Panc1 (cell line): ENCODE measurements at places on chromosomes 3 and 15.

DNA sequence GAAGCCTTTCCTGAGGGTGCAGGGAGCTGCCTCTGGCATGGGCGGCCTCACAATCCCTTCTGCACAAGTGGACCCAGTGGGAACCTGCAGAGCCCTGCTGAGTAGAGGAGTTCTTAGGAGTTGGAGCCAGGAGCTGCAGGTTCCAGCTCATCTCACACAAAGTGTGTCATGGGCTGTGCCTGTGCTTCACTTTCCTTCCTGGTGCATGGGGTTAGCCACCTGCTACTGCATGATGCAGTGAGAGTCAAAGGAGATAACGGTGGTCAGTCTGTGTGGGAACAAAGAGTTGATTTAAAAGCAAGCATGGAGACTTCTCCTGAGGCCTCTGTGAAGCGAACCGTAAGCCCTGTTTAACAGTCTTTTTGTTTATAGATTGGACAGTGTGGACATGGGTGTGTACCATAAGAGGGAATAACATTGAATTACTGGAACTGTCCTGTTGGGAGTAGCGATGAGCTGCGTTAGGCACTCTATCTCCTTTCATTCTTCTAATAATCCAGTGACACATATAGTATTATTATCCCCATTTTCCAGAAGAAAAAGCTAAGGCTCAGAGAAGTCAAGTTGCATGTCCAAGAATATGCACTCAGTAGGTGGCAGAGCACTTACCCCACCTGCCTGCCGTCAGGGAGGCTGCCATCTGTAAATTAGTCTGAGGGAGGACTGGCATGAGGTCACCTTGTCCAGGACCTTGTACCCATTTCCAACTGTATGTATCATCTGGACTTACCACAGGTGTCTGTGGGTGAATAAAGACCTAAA lies 68.7 kb upstream of the PRR23C start:
- no peak for DNase-seq

- no peak for DNase-seq
Observed at GRCh38 chr3:108091498-108092250, 843 bp upstream of the CD47 start.

DNA sequence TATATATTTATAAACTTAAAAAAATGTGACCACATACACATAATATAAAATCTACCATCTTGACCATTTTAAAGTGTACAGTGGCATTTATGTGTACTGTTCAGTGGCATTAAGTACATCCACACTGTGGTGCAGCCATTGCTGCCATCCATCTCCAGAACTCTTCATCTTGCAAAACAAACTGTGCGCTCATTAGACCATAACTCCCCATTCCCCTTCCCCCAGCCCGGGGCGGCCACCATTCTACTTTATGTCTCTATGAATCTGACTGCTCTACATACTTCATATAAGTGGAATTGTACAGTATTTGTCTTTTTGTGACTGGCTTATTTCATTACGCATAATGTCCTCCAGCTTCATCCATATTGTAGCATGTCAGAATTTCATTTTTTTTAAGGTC lies 47.8 kb downstream of the CTXND1 start:
- no peak for DNase-seq

GRCh38 chr3:40615110-40615915 lies 90.6 kb downstream of the ZNF621 start:
- no peak for DNase-seq

- no peak for DNase-seq
Observed at GRCh38 chr3:120114376-120114775, 20.1 kb upstream of the GSK3B start.

DNA sequence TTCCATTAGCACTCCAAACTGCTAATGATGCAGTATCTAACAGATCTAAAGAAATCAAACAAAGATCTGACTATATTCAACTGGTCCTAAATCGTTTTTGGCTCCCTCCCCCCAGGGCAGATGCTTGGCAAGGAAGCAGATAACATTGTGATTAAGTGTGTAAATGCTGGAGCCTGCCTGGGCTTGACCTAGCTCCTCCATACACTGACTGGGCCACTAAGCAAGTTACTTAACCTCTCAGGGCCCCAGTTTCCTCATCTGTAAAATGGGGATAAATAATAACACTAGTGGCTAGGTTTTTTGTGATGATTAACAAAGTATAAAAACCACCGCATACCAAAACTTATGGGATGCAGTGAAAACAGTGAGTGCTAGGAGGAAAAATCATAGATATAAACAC lies 9.2 kb downstream of the EID1 start:
- no peak for DNase-seq

- DNase-seq = no peak
Observed at GRCh38 chr3:122451371-122451770, 35.5 kb upstream of the WDR5B start.

GRCh38 chr15:75732809-75733451 lies 20.3 kb upstream of the CSPG4 start:
- no peak for DNase-seq

DNA sequence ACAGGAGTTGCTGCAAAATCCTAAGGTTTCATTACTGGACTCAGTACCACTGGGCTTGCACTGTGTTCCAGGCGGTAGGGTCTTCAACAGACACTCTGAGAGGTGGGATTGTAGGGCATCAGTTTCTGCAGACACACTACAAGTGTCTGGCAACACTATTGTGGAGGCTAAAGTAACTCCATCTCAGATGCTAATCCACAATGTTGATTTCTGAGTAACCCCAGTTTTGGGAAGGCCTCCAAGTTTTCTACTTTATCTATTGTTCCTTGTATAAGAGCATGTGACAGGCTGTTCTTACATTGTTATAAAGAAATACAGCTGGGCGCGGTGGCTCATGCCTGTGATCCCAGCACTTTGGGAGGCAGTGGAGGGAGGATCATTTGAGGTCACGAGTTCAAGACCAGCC lies 2.5 kb upstream of the ABHD5 start:
- no peak for DNase-seq

DNA sequence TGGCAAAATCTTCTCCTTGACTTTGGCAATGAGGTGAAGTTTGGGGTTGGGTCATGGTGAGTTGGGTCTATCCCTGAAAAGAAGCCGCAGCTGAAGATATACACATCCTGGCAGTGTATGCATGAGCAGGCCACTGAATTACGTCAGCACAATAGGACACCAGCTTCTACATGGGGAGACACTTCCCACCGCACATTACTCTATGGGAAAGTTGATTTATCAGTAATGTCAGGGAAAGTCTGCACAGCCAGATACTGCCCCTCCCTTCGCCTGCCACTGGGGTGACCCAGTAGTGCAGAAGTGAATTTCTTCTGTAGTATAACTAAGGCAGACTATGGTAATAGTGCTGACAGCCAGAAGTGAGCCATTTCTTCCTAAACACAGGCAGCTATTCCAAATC lies 245.0 kb downstream of the NTRK3 start:
- no peak for DNase-seq

- no peak for DNase-seq
Observed at GRCh38 chr3:115233021-115233420, 85.9 kb upstream of the ZBTB20 start.

- no peak for DNase-seq
Observed at GRCh38 chr3:99696497-99696896, 58.1 kb downstream of the COL8A1 start.

GRCh38 chr3:12484983-12485327 lies 675 bp downstream of the TSEN2 start:
- no peak for DNase-seq

DNA sequence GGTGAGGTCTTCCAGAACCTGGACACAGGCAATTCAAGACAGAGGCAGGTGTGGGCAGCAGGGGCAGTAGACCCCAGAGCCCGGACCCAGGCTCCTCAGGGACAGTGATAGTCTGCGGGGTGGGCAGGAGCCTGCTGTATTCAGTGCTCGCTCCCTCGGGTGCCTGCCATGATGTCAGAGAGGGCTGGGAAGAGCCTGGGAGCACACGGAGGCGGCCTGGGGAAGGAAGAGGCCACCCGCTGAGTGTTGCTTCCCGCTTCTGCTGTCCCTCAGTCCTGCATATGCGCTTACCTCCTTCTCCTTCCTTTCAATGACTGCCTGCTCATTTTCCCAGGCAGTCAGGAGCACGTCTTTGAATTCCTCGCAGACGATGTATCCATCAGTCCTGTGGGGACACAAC lies 22.8 kb downstream of the TMEM43 start:
- DNase-seq = no peak

- no peak for DNase-seq
Observed at GRCh38 chr3:32457971-32458471, 44.6 kb downstream of the CMTM6 start.

- DNase-seq = no peak
Observed at GRCh38 chr15:83904107-83905040, 250.5 kb downstream of the ADAMTSL3 start.

GRCh38 chr15:54707805-54708752 lies 488.7 kb downstream of the RSL24D1 start:
- no peak for DNase-seq

DNA sequence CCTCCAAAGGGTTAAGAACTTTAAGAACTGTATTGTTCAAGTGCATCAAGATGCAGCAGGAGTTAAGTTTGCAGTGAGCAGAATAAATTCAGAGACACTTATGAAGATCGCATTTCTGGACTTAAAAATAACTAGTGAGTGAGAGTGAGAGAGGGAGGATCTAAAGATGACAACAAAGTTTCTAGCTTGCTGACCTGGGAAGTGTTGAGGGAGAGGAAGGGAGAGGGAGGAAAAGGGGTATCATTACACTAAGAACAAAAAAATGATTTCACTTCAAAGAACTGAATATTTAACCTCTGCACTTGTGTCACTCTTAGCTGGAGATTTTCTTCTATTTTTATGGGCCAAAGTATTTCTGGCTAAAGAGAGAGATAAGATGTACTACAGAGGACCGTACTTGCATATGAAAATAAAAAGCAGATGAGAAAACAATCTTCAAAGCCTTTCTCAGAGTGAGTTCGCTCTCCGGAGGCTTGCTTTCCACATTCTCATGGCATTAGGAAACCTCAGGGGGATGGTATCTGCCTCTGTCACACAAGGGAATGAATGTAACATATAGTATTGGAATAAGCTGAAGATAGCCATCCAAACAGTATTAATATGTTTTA lies 91.4 kb upstream of the TJP1 start:
- DNase-seq = no peak

DNA sequence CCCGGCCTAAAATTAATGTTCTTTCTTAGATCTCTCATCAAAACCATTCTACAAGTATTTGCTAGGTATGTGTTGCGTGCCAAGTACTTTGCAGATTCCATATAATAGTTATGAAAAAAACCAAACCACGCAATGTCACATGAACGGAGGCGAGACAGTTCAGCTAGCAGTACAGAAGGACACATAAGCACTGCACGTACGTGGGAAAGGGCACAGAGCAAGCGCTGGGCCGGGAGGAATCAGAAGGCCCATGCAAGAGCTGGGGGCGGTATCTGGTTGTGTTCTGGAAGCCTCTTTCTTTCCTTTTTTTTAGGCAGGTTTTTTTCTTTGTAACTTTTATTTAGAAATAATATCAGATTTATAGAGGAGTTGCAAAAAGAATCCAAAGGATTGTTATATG lies 11.3 kb downstream of the PDIA5 start:
- DNase-seq = no peak

GRCh38 chr15:63655683-63656372 lies 58.6 kb downstream of the FBXL22 start:
- DNase-seq = no peak

- no peak for DNase-seq
Observed at GRCh38 chr15:47507221-47507985, 209.9 kb upstream of the SEMA6D start.

GRCh38 chr3:141575879-141576743 lies 89.3 kb downstream of the RASA2 start:
- no peak for DNase-seq

- no peak for DNase-seq
Observed at GRCh38 chr3:42613462-42613861, 13.0 kb downstream of the NKTR start.

DNA sequence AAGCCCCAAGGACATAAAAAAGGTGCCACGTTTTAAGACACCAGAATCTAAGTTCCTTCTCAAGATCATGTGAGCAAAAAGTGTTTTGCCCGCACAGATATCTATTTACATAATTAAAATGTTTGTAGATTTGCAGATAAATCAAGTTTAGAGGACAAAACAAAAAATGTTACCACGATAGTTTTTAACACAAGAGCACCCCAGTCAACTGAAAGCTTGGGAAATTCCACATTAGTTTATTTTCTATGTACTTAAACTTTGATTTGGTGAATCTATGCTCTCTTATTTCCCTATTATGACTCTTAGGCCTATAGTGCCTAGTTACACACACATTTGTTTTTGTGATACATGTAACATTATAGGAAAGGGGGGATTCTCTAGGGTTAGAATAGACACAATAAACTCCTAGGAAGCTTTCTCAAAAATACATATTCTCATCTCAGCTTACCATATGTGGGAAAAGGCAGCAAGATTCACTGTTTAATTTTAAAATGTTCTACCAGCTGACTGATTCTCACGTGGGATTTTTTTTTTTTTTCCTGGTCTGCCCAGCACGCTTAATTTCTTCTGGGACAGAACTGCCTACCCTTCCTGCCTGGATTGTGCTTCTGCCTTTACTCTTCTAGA lies 8.4 kb upstream of the LEKR1 start:
- no peak for DNase-seq

GRCh38 chr3:34568766-34569165 lies 770.3 kb downstream of the PDCD6IP start:
- no peak for DNase-seq

- DNase-seq = no peak
Observed at GRCh38 chr3:56796202-56796601, 5.5 kb downstream of the ARHGEF3 start.

DNA sequence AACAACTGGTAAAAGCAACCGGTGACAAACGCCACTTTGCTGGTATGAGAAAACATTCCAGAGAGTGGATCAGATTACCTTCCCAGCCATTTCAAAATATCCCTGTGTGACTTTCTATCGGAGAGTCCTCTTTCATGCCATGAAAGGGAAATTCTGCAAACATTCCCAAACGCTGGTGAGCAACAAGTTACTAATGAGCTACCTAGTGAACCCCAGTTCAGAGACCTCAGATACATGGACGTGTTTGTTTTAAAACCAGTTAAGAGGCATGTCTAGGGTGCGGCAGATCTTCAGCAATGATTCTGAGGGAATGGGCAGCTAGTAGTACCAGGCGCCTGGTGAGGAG lies 418.2 kb upstream of the NR2F2 start:
- DNase-seq = no peak

DNA sequence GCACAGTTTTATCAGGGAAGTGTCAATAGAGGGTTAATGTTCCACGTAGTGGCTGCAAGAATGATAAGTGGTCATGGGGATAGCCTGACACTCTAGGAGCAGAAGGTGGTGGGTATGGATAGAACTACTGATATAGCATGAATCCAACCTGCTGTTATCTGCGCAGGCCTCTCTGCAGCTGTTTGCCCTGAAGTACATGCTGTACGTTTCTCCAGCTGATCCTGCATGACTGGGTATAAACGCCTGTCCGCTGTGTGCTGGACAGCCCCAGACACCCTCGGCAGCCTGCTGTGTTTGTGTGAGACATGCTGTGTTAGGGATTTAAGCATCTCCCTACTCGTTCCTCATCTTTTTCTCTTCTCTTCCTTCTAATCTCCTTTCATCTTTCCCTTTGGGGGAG lies 87.1 kb downstream of the LPP start:
- DNase-seq = no peak

- DNase-seq = no peak
Observed at GRCh38 chr15:68435966-68436365, 4.0 kb upstream of the ITGA11 start.

GRCh38 chr15:63405683-63406390 lies 24.2 kb upstream of the CA12 start:
- no peak for DNase-seq
